ENCODE measurements at places on chromosomes 4 and X.

DNA sequence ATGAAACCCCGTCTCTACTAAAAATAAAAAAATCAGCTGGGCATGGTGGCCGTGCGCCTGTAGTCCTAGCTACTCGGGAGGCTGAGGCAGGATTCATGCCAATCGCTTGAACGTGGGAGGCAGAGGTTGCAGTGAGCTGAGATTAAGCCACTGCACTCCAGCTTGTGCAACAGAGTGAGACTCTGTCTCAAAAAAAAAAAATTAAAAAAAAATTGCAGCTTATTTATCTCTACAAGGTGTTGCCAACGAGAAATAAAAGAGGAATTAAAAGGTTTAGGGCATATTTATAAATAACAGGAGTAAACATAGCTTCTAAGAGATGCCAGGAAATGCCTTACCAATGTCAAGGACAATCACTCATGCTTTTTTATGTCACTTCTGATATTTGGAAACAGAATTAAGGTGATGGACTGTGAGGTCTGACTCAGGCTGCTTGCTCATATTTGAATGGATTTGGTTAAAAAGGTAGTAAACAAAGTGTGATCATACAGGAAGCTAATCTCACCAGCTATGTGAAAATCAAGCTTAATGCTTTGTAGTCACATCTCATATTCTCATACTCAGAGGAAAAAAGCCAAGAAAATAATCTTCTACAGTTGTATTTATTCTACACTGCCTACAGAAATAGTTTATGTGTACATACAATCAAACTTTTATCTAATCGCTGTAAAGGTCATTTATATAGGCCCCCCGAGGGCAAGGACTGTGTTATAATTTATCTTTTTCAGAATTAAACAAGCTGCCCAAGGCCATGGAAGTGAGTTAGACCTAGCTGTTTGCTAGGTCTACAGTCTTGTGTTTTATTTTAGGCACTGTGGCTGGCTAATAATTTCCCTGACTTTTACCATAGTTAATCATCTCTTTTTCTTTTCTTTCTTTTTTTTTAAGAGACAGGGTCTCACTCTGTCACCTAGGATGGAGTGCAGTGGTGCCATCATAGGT lies 61.1 kb upstream of the RBMX start:
- no peak for DNase-seq

GRCh38 chr4:117941611-117942010 lies 92.7 kb upstream of the NDST3 start:
- DNase-seq: no peak

GRCh38 chr4:105327222-105327621 lies 146.6 kb downstream of the PPA2 start:
- no peak for DNase-seq

GRCh38 chr4:70531981-70532380 lies 13.6 kb downstream of the AMTN start:
- no peak for DNase-seq

- no peak for DNase-seq
These were observed 166.1 kb downstream of the AFAP1 start for GRCh38 chr4:7773401-7774180.

- no peak for DNase-seq
These were observed 103.6 kb downstream of the GNL3L start for GRCh38 chrX:54633641-54634040.

DNA sequence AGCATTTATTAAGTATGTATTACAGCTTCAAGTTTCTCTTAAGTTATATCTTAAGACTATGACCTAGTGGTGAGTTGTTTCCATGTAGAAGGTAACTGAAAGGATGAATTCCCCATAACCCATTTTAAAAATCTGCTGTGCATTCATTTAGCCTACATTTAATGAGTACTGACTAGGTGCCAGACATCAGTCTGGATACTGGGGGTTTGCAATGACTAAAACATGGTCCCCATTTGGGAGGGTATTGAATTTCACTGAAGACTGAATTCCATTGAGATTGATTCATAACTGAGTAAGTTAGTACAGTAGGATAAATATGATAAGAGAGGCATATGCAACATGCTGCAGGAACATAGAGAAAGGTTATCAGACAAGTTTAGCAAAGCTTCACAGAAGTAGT lies 241.5 kb downstream of the FRAS1 start:
- no peak for DNase-seq

- DNase-seq: no peak
These were observed 703.0 kb downstream of the PCDH18 start for GRCh38 chr4:136829280-136829679.

DNA sequence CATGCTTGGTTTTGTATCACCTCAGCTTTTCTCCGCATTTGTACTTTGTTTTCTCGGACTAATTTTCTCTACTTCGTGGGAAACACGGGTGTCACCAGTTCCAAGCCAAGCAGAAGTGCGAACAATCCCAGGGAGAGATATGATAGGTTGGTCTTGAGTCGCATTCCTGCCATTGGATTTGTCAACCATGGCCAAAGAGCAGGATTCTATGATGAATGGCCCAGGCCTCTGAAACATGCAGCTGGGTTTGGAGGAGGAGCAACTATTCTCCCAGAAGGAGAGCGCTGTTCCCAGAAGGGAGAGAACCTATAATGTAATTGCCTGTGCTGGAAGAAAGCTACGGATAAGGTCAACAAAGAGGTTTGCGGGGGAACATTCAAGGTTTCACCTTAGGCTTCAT lies 10.3 kb upstream of the FGFBP1 start:
- DNase-seq: no peak

GRCh38 chr4:174521800-174522182 lies 497 bp downstream of the HPGD start:
- peak; percentile 2 for DNase-seq
